ENCODE measurements at places on chromosomes 5 and 9.

- no peak for DNase-seq
Observed at GRCh38 chr5:64838376-64838775, 69.6 kb downstream of the CWC27 start.

GRCh38 chr5:134577796-134578577 is 52.5 kb downstream of the JADE2 start:
- DNase-seq = peak; percentile 58

GRCh38 chr9:130447193-130447816 is 2.5 kb downstream of the ASS1 start:
- DNase-seq = no peak

DNA sequence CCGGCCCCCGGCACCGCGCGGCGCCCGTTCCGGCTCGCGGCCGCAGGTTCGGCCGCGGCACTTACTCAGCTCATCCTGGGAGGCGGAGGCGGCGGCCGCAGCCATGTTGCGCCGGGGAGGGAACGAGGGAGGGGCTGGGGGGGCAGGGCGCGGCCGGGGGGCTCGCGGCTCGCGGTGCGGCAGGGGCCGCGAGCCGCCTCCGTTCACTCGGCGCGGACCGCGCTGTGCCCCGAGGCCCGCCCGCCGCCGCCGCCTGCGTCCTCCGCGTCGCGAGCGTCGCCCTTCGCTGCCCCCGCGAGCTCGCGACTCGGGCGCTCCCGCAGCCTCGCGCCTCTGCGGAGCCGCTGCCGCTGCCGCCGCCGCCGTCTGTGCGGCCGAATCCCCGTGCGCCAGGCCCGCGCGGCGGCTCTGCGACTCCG is 735 bp downstream of the ECPAS start:
- DNase-seq = no peak

DNA sequence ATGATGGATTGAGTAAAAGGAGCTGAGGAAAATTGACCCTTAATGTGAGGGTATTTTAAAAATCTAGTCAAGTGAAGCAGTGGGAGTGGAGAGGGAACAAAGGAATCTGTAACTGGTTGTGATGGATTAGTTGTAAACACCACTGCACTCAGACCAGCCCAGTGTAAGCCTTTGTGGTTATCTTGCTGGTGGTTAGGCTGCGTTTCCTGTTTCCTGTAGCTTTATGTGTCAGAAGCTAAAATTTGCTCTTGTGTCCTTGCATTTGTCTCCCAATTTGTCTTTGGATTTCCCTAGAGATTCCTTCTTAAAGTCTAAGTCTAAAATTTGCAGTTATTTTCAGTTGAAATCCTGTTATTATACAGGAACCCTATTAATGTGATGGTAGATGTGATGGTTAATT is 6.3 kb downstream of the IFNA21 start:
- DNase-seq = no peak

DNA sequence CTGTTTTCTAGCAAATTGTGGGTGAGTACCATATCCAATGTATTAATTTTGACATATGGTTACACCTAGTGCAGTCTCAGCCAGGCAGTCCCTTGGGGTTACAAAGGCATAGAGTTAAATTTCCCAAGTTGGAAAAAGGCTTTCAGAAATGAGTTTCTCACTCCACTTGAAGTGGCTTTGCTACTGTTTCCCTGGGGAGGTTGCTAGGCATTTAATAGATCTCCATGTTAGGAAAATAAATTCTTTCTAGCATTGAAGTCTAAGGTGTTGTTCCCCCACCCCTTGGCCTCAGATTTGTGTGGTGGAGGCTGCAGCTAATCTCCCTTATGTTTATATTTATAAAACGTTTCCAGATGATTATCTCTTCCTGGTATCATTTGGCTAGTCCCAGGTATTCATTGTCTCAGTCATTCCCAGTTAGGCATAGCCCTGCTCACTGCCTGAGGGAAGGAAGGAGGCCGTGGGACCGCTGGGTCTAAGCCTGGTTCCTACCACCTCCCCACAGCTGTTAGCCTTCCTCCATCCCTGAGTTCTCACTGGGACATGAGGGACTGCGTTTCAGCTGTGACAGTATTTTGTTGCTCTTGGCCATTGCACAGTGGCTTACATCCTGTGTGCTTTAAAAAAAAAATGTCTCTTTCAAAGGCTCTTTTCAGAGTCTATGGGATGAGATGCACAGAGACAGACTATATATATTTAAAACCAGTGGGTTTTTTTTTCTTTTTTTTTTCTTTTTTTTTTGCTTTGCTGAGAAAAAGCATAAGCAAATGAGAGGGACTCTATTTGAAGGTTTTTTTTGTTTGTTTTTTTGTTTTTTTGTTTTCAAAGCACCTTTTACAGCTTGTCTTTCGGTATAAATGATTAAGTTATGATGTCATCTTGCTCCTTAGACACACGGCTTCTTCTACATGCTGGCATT is 121.5 kb downstream of the MAST4 start:
- no peak for DNase-seq

DNA sequence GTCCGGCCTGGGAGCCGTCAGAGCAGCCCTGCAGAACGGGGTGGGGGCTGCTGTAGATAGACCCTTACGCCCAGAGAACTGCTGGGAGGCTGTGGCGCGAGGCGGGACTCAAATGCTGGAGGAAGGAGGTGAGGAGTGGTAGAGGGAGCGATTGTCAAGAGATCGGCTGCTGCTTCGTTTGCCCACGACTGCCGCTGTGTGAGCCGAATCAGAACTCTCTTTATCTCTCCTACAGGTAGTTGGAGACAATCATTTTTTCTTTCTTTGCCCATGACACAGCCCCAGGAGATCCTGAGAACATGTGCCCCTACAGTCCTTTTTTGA is 456 bp downstream of the ZNF79 start:
- no peak for DNase-seq

DNA sequence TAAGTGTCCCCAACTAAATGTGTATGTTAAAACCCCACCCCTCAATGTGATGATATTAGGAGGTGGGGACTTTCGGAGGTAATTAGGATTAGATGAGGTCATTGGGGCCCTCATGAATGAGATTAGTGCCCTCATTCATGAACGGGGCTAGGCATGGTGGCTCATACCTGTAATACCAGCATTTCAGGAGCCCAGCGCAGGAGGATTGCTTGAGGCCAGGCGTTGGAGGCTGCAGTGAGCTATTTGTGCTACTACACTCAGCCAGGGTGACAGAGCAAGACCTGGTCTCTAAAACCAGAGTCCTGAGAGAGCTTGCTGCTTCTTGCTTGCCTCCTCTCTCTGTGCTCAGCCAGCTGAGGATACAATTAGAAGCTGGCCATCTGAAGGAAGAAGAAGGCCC is 62.1 kb upstream of the HSPA9 start:
- no peak for DNase-seq

DNA sequence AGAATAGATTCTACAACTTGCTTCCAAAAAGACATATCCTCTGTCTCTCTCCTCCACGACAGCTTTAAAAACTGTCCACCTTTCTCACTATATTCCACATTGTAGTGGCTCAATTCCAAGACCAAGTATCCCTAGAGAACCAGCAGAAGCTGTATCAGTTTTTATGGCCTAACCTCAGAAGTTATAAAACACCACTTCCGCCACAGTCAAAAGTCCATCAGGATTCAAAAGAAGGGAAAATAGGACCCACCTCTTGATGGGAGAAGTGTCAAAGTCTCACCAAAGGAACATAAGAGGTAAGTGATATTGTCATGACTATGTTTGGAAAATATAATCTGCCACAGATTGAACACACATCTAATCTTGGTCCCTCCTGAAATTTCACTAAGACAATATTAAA is 299.2 kb upstream of the RGMB start:
- DNase-seq = no peak

DNA sequence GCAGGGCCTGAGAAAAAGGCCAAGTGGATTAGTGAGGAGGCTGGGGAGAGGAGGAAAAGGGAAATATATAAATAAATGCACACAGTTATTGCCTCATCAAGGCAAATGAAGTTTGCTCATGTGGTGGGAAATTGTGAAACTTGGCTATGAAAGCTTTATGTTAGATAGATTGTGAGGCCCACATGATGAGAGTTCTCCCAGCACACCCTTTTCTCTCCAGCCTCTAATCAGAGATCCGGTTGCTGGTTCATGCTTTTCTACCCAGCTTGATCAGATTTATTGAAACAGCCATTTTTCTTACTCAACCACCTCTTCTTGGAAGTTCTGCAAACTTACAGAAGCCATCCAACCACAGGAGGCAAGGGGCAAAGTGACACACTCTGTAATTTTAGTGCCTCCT is 125.8 kb upstream of the KLF4 start:
- no peak for DNase-seq

DNA sequence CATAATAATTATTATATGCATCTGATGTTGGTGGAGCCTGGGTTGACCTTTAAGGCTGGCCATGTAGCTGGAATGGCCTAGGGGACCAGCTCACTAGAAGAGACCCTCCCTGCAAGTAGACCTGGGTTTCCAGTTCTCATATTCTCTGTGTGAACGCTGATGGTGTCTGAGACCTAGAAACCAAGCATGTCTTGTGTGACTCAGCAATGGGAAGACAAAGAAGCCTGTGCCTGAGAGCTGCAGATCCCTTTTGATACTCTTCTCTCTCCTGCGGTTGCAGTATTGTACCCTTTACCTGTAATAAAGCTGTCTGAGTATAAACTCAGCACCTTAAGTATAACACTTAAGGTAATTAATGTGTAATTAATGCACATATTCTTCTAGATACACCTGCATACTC is 22.2 kb downstream of the C9orf152 start:
- no peak for DNase-seq

GRCh38 chr9:117462861-117463260 is 48.0 kb upstream of the ASTN2 start:
- no peak for DNase-seq

DNA sequence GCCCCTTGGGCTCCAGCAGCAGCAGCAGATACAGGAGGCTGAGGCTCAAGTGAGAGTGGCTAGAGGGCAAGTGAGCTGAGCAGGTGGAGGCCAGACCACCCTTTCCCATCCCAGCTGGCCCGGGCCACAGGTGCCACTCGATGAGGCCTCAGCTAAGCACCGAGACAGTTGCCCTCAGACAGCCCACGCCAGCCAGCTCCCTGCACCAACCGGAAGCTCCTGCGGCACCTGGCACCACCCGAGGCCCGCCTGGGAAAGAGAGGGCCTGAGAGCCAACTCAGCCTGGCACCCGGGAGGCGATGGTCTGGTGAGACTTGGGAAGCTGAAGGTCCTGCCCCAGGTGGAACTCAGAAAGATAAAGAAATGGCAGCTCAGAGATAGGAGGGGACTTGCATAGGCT is 28.3 kb upstream of the TTLL11 start:
- DNase-seq = no peak

DNA sequence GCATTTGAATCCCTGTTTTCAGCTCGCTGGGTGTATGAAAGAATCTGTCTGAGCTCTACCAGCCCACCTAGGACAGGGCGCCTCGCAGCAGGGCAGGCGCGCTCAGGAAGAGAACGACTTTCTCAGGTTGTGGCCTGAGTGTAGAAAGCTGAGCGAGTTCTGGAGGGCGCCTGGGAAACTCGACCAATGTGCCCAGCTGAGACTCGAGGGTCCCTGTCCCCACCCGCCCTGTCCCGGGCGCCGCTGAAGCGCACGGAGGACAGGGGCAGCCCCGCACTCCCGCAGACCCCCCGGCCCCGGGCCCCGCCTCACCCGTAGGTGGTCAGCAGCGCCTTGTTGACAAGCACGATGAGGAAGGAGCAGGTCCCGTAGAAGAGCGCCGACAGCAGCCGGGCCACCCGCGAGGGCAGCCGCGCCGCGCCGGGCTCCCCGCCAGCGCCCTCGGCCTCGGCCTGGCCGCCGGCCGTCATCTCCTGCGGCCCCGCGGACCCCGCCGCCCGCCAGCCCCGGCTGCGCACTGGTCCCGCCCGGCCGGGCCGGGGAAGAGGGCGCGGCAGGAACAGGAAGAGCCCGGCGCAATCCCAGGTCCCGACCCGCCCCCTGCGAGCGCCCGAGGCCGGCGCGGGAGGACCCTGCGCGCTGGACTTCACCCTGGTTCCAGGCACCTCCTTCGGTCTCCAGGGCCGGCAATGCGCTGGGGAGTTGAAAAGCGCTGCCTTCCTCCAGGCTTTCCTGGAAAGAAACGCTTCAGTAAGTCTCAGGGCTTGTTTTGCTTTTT is at the start of gene SLC35D2:
TSS of gene SLC35D2 (minus strand) at position 547 of the 778 bp plus-strand sequence. CDS start at position 470, 77 bp downstream.
- DNase-seq = peak; percentile 61

All from hippocampal formation (tissue), 2 donors.